ENCODE measurements at places on chromosomes 13 and 19.

GRCh38 chr13:40466272-40466671, 200.2 kb downstream of the FOXO1 start:
- no peak for DNase-seq

GRCh38 chr19:4588291-4588761, 28.8 kb upstream of the SEMA6B start:
- no peak for DNase-seq

GRCh38 chr19:41324921-41325639, 15.1 kb downstream of the CCDC97 start:
- DNase-seq, result no peak

DNA sequence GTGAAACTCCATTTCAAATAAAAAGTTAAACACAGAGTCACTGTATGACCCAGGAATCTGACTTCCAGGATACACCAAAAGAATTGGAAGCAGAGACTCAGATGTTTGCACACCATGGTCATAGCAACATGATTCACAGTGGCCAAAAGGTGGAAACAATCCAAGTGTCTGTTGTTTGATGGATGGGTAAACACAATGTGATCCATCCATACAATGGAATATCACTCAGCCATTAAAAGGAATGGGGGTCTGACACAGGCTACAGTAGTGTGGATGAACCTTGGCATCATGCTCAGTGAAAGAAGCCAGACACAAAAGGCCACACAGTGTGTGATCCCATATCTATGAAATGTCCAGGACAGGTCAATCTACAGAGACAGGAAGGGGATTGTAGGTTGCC, 174.3 kb downstream of the PTPRS start:
- DNase-seq, result no peak

DNA sequence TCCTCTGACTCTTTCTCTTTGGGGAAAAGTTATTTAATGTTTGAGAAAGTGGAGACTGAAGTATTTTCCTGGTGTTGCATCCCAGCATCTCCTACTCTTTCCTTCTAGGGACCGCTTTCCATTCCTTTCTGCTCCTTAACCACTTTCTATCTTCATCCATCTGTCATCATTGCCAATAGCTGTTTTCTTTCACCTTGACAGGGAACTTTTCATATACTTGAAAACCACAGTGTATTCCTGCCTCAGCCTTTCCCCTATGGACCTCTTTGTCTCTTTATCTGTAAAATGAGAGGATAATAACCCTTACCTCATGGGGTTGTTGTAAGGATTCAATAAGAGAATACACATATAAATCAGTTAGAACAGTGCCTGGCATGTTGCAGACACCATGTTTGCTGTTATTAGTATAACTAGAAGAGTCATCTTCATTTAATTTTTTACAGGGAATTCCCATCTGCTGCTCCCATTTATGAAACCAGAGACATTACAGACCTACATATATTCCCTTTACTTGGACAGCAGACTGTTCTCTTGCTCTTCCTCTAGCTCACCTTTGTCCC, 31.8 kb downstream of the LCP1 start:
- no peak for DNase-seq

- no peak for DNase-seq
Observed at GRCh38 chr19:3145909-3146676, 10.3 kb downstream of the GNA15 start.

DNA sequence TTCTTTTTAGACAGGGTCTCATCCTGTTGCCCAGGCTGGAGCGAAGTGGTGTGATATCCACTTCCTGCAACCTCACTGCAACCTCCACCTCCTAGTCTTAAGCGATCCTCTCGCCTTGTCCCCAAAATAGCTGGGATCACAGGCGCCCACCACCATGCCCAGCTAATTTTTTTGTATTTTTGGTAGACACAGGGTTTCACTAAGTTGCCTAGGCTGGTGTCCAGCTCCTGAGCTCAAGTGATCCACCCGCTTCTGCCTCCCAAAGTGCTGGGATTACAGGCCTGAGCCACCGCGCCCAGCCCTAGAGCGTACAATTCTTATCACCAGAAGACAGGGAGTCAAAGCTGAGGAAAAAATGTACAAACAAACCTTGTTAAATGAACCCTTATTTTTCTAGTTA, 4.5 kb upstream of the ELOF1 start:
- DNase-seq, result no peak

DNA sequence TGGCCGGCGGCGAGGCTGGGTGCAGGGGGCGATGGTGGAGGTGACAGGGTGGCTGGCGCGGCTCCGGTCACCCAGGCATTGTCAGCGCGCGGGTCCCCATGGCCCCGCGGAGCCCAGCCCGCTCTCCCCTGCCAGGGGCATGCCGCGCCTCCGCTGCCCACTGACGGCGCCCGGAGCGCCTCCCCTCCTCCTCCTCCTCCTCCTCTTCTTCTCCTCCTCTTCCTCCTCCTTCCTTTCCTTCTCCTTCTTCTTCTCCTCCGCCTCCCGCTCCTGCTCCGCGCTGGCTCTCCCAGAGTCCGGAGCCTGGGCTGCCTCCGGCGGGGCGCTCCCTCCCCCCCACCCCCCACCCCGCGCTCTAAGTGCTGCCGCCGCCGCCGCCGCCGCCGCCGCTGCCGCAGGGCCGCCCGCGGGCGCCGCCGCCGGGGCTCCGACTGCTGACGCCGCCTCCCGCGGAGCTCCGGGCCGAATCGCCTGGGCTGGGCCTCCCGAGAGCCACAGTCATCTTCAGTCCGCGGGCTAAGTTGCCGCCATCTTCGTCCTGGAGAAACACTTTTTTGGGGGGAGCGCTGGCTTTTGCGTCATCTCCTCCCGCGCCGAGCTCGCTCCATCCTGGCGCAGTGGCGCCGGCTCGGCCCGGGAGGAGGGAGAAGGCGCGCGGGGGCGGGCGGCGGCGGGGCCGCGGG, 348.3 kb downstream of the LIG4 start:
- no peak for DNase-seq

GRCh38 chr13:106033659-106034058, 501.8 kb downstream of the EFNB2 start:
- peak; percentile 15 for DNase-seq

GRCh38 chr19:4504891-4505569, 13.3 kb downstream of the PLIN4 start:
- no peak for DNase-seq

DNA sequence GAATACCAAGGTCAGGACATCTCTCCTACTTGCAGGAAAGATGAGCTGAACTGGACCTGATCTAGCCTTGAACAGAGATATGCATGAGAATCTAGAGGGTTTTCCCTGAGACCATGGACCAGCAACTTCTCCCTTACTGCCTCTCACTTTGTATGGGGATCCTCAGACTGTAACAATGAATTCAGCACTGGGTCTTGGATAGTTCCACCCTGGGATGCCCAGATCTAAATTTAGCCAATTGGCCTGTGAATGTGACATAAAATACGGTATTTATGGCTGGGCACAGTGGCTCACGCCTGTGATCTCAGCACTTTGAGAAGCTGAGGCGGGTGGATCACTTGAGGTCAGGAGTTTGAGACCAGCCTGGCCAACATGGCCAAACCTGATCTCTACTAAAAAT, 15.3 kb upstream of the LILRA2 start:
- no peak for DNase-seq

- no peak for DNase-seq
Observed at GRCh38 chr13:29664591-29664990, 69.1 kb upstream of the SLC7A1 start.

GRCh38 chr19:5588441-5588840, 20.7 kb upstream of the TINCR start:
- DNase-seq, result no peak

DNA sequence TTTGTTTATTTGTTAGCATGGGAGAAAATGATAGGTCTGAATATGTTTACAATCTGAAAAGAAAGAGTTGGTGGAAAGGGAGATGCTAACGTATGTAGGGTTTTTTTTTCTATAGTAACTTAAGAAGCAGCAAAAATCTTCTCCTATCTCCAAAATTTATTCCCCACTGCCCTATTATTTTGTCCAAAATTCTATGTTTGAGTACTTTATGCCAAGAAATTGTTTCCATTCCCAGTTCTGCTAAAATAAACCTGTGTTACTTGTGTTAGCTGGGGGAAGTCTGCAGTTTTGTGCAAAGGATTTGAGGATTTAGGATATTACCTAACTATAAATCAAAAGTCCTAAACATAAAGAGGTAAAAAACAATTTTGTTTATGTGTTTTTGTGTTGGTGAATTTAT, 2770.4 kb upstream of the PCDH20 start:
- DNase-seq, result no peak

GRCh38 chr19:52398081-52398441, 412 bp downstream of the ZNF528 start:
- DNase-seq, result no peak

DNA sequence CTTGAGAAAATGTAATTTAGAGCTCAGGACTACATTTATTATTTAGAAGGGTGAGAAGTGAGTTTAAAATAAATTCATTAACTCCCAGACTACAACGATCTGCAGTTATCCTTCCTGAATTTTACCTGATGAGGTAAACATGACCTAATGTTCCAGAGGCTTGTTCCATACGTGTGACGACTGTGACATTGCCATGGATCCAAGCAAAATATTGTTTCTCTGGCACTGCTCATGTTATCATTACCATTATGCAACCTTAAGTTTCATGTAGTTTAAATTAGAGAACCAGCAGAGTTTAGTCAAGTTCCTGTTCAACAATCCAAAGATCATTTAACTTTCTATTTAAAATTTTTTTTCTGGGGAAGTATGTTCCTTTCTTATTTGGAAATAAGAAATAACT, 279.6 kb downstream of the KLF5 start:
- no peak for DNase-seq

- DNase-seq, result no peak
Observed at GRCh38 chr13:25649001-25649633, 277.3 kb downstream of the ATP8A2 start.

- DNase-seq, result no peak
Observed at GRCh38 chr19:31070146-31071065, 278.8 kb downstream of the TSHZ3 start.

DNA sequence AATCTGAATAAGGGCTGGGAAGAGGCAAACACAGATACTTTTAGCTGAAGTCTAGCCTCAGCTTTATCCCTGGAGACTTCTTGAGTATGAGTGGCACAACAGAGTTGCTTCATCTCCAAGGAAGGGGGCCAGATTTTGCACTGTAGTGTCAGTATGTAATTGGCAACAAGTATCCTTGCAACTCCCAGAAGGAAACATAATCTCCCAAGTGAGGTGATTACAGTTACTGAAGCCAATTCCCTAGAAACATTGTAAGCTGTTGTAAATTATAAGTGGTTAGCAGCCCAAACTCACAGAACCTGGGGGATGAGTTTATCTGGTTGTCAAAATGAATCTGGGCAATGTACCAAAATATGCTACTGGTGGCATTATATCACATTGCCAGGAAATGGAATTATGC, 2065.7 kb upstream of the PCDH20 start:
- DNase-seq, result no peak

DNA sequence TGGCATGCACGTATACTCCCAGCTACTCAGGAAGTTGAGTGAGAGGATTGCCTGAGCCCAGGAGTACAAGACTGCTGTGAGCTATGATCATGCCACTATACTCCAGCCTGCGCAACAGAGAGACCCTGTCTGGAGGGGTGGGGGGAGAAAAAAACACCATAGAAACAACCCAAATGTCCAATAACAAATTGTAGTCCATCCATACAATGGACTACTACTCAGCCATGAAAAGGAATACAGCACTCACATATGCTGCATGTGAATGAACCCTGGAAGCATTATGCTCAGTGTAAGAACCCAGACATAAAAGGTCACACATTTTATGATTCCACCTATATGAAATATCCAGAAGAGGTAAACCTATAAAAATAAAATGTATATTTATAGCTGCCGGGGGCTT, 42.3 kb downstream of the CD320 start:
- no peak for DNase-seq

- DNase-seq, result no peak
Observed at GRCh38 chr13:30648522-30649012, 30.8 kb downstream of the USPL1 start.

- DNase-seq, result no peak
Observed at GRCh38 chr13:38301236-38301635, 48.4 kb upstream of the UFM1 start.

DNA sequence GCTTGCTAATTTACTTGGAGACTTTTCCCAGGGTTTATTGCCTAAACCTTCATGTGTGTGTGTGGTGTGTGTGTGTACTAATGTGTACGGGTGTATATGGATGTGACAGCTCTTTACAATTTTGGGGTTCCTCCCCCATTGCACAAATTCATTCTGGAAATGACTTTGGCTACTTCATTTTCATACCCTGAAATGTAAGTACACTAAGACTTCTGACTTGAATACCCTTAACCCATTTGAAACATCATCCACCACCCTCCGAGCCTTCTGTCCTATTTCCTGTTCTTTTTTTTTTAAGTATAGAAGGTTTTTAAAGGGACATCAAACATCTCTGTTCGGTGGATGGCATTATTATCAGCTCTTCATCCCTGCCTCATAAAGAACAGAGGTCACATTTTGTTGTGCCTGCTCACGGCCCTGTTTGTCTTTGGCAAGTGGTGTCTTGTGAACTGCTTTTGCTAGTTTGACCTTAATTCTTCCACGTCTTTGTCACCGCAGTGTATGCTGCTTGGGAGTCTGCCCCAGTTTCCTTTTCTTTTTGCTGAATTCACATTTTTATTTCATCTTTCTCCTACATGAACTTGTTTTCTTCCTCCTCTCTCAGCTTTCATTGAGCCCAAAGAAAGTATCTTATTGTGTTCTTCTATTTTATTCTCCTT, 228.3 kb downstream of the FOXO1 start:
- no peak for DNase-seq

- DNase-seq, result no peak
Observed at GRCh38 chr13:79998381-79998880, 342.5 kb downstream of the SPRY2 start.

DNA sequence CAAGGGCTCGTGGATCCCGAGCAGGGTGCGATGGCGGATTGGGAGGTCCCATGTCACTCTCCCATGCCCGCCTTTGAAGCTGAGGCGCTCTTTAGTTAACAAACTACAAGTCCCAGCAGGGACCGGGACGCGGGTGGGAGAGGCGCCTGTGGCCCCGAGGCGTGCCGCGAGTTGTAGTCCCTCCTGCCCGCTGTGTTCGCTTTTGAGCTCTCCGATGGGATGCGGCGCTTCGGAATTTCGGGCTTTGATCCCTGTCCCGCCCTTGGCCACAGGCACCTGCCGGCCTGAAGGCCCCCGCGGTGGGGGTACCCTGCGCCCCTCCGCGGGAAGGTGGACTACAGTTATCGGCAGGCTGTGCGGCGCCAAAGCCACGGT, 11.0 kb downstream of the CYTH2 start:
- no peak for DNase-seq

DNA sequence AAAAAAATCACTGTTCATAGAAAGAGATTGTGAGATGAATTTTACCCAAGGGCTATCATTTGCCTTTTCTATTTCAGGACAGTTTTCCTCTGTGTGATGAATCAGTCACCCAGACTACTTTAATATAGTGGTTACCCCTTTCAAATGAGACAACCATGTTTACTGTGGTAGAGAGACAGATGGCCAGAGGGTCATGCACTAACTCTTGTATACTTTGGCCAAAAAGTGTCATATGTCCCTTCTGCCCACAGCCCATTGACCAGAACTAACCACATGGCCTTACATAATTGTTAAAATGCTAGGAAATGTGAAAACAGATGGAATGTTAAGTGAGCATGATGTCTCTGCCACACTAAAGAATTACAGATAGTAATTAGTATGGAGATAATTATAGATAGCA, 498.7 kb downstream of the DACH1 start:
- DNase-seq, result no peak

Measured in AG04450 (cell line).